ENCODE measurements at places on chromosomes 13 and 19. TPM values are rescaled to one million over a fixed set of nuclear protein-coding genes. Genes with fewer than 3 reads are reported as not detected.

DNA sequence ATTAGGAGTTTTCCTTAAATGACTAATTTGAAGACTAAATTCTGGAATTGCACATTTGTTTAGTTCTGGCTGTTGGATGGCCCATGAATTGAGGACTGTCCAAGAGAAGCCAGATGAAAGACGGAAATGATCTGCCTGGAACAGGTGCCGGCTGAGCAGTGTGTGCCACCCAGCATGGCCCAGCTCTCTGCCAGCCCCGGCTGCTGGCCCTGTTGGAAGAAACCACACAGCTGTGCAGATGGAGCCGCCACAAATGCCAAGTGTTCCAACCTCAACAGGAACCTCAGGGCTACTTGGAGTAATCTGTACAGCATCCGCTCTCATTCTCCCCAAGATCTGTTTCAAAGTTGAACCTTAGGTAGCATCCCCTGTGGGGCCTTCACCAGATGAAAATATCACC is 67.0 kb upstream of the STARD13 start:
- H3K27ac ChIP-seq = no peak overlapping the region
- no peaks in the 10 kb centered on the region for H3K36me3 ChIP-seq
- H3K27me3 ChIP-seq = no peaks in the 10 kb centered on the region
- no peak overlapping the region for H3K4me3 ChIP-seq
- no peak for DNase-seq
- peaks cover 31% of the 10 kb centered on the region for H3K4me1 ChIP-seq

DNA sequence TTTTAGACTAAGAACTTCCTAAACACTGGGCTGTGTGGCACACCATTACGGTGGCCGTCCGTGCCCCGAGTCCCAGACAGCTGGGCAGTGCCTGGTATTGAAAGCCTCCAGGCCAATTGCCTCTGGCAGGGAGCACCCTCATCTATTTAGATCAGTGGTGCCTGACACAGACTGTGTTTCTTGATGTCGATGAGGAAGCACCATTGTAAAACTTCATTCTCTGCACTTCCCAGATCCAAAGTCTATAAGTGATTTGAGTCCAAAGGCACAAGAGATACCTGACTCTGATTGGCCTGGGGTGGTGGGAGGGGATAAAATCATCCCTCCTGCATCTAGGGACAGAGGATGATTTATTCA is 8.5 kb upstream of the STK24 start:
- H3K27me3 ChIP-seq = no peaks in the 10 kb centered on the region
- H3K36me3 ChIP-seq = no peaks in the 10 kb centered on the region
- peaks cover 35% of the 10 kb centered on the region for H3K4me1 ChIP-seq
- DNase-seq = no peak

GRCh38 chr13:113666329-113666670 is 719 bp upstream of the GRK1 start:
- H3K4me1 ChIP-seq = no peaks in the 10 kb centered on the region
- H3K4me3 ChIP-seq = no peak overlapping the region
- no peak overlapping the region for H3K27ac ChIP-seq

GRCh38 chr19:11196406-11197287 is 698 bp downstream of the KANK2 start:
- H3K4me1 ChIP-seq = peaks cover 42% of the 10 kb centered on the region
- H3K4me3 ChIP-seq = peak overlapping the region; percentile 92
- H3K27ac ChIP-seq = peak overlapping the region; percentile 65
- no peaks in the 10 kb centered on the region for H3K27me3 ChIP-seq
- H3K36me3 ChIP-seq = peaks cover 9% of the 10 kb centered on the region
- no peak for DNase-seq

LILRA1 gene
- total RNA-seq = not detected

ZNF546 gene
- total RNA-seq = 2.0 TPM

IL17D gene
- 12.3 TPM for total RNA-seq

GRCh38 chr13:27504128-27504867 is 53.9 kb upstream of the MTIF3 start:
- no peaks in the 10 kb centered on the region for H3K4me1 ChIP-seq
- H3K27me3 ChIP-seq = peaks cover 24% of the 10 kb centered on the region
- DNase-seq = no peak
- no peak overlapping the region for H3K4me3 ChIP-seq
- no peak overlapping the region for H3K27ac ChIP-seq

DOHH gene
- 9.9 TPM for total RNA-seq

GRCh38 chr13:98749501-98749900 is 3.0 kb downstream of the SLC15A1 start:
- no peak for DNase-seq
- H3K36me3 ChIP-seq = peaks cover 3% of the 10 kb centered on the region
- H3K4me3 ChIP-seq = no peak overlapping the region
- no peak overlapping the region for H3K27ac ChIP-seq
- H3K4me1 ChIP-seq = peaks cover 8% of the 10 kb centered on the region
- H3K27me3 ChIP-seq = peaks cover 34% of the 10 kb centered on the region

U2AF2 gene
- total RNA-seq = 137 TPM

- no peak overlapping the region for H3K27ac ChIP-seq
- no peaks in the 10 kb centered on the region for H3K4me1 ChIP-seq
- no peak for DNase-seq
- H3K27me3 ChIP-seq = no peaks in the 10 kb centered on the region
Observed at GRCh38 chr13:95870421-95870820, 182.8 kb downstream of the UGGT2 start.

ACTMAP gene
- 10.4 TPM for total RNA-seq

DNA sequence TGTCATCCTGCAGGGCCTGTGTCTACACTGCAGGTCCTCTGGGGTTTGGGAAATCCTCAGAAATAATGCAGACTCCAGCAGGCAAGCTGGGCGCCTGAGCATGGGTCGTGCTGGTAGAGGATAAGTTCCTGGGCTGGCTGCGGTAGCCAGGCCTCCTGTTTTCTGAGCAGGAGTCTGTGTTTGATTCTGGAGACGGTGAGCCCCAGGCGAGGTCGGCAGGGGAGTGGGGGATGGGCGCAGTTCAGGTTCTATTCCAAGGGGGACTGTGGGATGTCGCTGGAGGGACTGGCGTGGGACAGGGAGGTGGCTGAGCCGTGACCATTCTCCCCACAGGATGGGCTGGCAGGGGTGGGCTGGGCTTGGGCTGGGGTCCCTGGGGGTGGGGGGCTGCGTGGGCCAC is 154.7 kb downstream of the KDM4B start:
- H3K36me3 ChIP-seq = peaks cover 11% of the 10 kb centered on the region
- no peak overlapping the region for H3K4me3 ChIP-seq
- DNase-seq = no peak
- H3K27me3 ChIP-seq = no peaks in the 10 kb centered on the region
- H3K27ac ChIP-seq = no peak overlapping the region

DNA sequence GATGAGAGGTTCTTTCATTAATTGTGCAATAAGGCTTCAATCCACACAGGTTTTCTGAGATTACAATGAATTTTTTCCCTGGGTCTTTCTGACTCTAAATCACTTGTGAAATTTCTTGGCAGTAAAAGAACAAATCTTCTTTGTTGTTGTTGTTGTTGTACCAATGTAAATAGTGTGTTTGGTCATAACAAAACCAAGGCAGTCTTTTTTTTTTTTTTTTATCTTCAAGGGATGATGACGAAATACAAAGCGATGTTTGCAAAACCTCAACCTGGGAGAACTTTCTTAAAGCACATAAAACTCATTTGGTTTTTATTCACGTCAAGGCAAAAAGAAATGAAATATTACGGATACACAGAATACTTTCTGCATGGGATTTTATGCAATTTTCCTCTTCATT is 462.0 kb downstream of the LIG4 start:
- H3K4me3 ChIP-seq = no peak overlapping the region
- no peaks in the 10 kb centered on the region for H3K4me1 ChIP-seq
- H3K27ac ChIP-seq = no peak overlapping the region
- H3K27me3 ChIP-seq = no peaks in the 10 kb centered on the region
- H3K36me3 ChIP-seq = no peaks in the 10 kb centered on the region

DNA sequence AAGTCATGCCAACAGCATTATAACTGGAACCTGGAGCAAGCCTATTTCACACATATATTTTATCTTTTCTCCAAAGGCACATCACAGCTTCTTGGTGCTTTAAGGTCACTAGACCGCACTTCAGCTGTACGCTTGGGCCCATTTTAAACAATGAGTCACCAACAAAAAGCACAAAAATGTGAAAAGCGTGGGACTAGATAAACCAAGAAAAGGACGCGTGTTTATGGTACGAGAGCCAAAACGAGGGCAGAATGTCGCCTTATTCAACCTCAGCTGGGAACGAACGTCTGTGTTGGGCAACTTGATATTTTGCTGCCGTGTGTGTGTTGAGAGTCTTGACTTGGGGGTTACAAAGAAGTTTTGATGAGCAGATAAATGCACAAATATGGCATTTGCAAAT is 9.2 kb upstream of the EHD2 start:
- H3K27ac ChIP-seq = peak overlapping the region; percentile 24
- H3K4me1 ChIP-seq = peaks cover 6% of the 10 kb centered on the region

SLC25A41 gene
- total RNA-seq = 0.20 TPM

TINCR gene
- 2.0 TPM for total RNA-seq

- H3K4me1 ChIP-seq = no peaks in the 10 kb centered on the region
- no peak overlapping the region for H3K27ac ChIP-seq
- no peaks in the 10 kb centered on the region for H3K36me3 ChIP-seq
- H3K4me3 ChIP-seq = no peak overlapping the region
Observed at GRCh38 chr19:56764196-56764695, 76.3 kb downstream of the PEG3 start.

GRCh38 chr19:4847190-4847973 is 15.9 kb upstream of the TICAM1 start:
- peaks cover 18% of the 10 kb centered on the region for H3K4me1 ChIP-seq
- H3K27ac ChIP-seq = no peak overlapping the region
- no peak for DNase-seq
- peaks cover 23% of the 10 kb centered on the region for H3K36me3 ChIP-seq
- no peaks in the 10 kb centered on the region for H3K27me3 ChIP-seq

DNA sequence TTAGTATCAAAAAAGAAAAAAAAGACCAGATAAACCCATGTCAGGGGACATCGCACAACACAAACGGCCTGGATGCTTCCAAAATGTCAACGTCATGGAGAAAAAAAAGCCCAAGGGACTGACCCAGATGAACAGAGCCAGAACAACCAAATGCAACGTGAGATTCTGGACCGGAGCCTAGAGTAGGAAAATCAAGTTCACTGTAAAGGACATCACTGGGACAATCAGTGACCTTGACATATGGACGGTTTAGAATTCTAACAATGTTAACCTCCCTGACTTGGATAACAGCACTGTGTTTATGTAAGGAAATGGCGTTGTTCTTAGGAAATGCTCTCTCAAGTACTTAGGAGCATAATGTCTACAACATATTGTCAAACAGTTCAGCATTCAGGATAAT is 15.1 kb upstream of the EMP3 start:
- peaks cover 6% of the 10 kb centered on the region for H3K4me1 ChIP-seq
- H3K27me3 ChIP-seq = no peaks in the 10 kb centered on the region
- H3K4me3 ChIP-seq = no peak overlapping the region
- DNase-seq = no peak
- H3K36me3 ChIP-seq = no peaks in the 10 kb centered on the region

DNA sequence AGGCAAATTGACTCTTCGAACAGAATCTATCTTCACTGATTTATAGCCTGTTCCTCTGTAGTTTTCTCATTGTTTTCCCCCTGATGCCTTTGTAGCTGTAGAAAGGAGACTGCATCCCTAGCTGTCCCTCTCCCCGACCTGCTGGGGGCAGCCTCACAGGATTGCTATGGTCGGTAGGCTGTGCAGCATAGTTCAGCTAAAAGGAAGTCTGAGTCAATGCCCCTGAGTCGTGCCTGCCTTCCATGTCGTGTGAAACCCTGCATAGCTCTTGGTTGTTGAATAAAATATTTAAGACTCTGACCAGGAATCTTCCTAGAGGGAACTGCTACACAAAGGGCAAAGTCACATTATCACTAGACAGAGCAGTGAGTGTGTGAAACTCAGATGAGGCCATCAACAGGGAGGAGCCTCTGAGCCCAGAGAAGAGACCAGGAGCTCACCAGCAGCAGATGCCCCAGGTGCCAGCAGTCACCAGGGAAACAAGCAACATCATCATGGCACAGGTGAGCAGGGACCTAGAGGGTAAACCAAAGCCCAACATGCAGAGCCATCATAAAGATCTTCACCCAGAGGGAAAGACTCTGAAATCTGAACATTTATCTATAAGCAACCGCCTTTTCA is 108.4 kb upstream of the NBEA start:
- peaks cover 2% of the 10 kb centered on the region for H3K36me3 ChIP-seq
- no peaks in the 10 kb centered on the region for H3K27me3 ChIP-seq
- no peaks in the 10 kb centered on the region for H3K4me1 ChIP-seq
- no peak overlapping the region for H3K4me3 ChIP-seq
- no peak for DNase-seq

- H3K36me3 ChIP-seq = peaks cover 3% of the 10 kb centered on the region
- peaks cover 67% of the 10 kb centered on the region for H3K4me1 ChIP-seq
- no peak for DNase-seq
- H3K27me3 ChIP-seq = no peaks in the 10 kb centered on the region
- H3K4me3 ChIP-seq = no peak overlapping the region
- H3K27ac ChIP-seq = no peak overlapping the region
Observed at GRCh38 chr19:42247640-42248199, 5.3 kb upstream of the GSK3A start.

S1PR4 gene
- total RNA-seq = not detected

DNA sequence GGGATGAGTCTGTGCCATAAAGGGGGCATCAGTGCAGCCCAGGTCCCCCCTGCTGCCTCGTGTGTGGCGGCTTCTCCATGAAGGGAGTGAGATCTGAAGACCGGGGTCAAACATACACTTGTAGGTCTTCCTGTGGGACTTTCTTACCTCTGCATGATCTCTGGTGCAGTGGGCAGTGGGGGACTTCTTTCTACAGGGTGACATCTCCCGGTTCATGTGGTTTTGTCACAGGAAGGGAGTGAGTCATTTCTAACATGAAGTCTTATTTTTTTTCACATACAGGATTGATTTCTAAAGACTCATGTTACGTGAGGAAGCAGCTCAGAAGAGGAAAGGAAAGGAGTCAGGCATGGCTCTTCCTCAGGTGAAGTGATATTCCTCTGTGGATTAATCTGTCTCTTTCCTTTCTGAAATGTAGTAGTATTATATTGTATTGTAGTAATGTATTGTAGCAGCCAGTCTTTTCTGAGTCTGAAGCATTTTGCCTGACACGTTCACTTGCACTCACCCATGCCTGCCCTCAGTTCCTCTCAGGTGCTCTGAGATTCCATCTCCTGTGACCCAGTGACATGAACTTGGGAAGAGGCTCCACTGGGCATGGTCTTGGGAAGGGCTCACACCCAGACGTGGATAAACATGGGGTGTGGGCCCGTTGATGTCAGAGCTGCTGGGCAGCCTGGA is 15.7 kb downstream of the ZNF808 start:
- no peak overlapping the region for H3K4me3 ChIP-seq
- H3K27ac ChIP-seq = peak overlapping the region; percentile 22
- DNase-seq = no peak
- H3K36me3 ChIP-seq = peaks cover 31% of the 10 kb centered on the region
- peaks cover 3% of the 10 kb centered on the region for H3K4me1 ChIP-seq

- H3K4me3 ChIP-seq = no peak overlapping the region
- no peaks in the 10 kb centered on the region for H3K36me3 ChIP-seq
- peaks cover 8% of the 10 kb centered on the region for H3K4me1 ChIP-seq
- no peaks in the 10 kb centered on the region for H3K27me3 ChIP-seq
- DNase-seq = peak; percentile 68
- no peak overlapping the region for H3K27ac ChIP-seq
Observed at GRCh38 chr13:113930671-113931637, 42.9 kb downstream of the C13orf46 start.

GRCh38 chr13:31012655-31013024 is 80.2 kb downstream of the TEX26 start:
- H3K36me3 ChIP-seq = no peaks in the 10 kb centered on the region
- peaks cover 5% of the 10 kb centered on the region for H3K4me1 ChIP-seq
- H3K27ac ChIP-seq = no peak overlapping the region
- DNase-seq = no peak

Measured in chondrocyte (in vitro differentiated cells).